Dermis microvascular lymphatic vessel endothelial cell (primary cell): ENCODE measurements at places on chromosomes 16 and 17. TPM values are rescaled to one million over a fixed set of nuclear protein-coding genes. Genes with fewer than 3 reads are reported as not detected.

The FBXL16 gene
- under 0.01 TPM in 2 replicates for total RNA-seq

The AIPL1 gene
- total RNA-seq = not detected in 2 replicates

The STH gene
- not detected in 2 replicates for total RNA-seq

The ZFPM1 gene
- total RNA-seq = 0.64 and 1.6 TPM in 2 replicates

The DOC2B gene
- total RNA-seq = 10.5 and 28.8 TPM in 2 replicates

The KRT20 gene
- total RNA-seq = not detected in 2 replicates

The CCDC92B gene
- not detected in 2 replicates for total RNA-seq

The HOXB3 gene
- 1.9 and 4.8 TPM in 2 replicates for total RNA-seq

The CCDC144A gene
- total RNA-seq = 0.77 and 2.5 TPM in 2 replicates

The MYH3 gene
- total RNA-seq = under 0.01 and 0.25 TPM in 2 replicates

The LGALS9 gene
- total RNA-seq = 26.1 and 69.7 TPM in 2 replicates

DNA sequence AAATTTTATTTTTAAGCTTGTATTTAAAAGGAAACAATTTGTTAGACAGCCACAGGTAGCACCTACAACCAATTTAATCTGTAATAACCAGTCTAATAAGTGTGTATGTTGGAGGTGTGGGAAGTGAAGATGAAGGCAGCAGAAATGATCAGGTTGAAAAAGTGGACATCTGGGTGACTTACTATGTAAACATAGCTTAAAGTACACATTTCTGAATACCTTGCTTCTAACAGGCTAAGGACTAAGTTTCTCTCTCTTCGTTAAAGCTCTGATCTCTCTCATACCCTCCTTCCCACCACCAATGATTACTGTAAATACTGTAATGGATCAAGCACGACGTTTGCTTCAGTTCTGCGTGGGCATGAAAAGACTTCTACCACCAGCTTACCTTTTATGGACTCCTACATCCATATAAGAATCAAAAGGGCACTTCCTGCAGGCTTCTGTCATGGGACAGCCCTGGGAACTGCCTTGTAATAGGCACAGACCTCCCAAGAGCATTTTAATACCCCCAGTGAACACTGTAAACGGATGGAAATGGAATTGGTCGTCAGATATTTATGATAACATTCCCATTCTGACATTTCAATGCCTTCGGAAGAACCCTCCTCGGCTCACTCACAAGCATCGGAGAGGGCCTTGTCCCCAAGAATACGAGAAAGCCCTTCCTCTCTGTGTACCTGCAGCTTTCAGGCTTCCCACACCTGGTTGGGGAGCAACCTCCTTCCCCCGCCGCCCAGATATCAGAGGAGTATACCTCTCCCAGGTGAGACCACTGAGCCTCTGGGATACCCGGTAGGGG is 700 bp downstream of the CCDC43 start:
- no peak for DNase-seq

GRCh38 chr17:29444589-29444988 is 54.4 kb downstream of the TAOK1 start:
- DNase-seq = peak; percentile 50

- DNase-seq = no peak
These were observed 62.5 kb downstream of the EMP2 start for GRCh38 chr16:10517868-10518267.

GRCh38 chr17:11643851-11644250 is 45.6 kb downstream of the DNAH9 start:
- no peak for DNase-seq

- no peak for DNase-seq
These were observed 436 bp downstream of the PHB1 start for GRCh38 chr17:49414271-49414621.

- DNase-seq = no peak
These were observed 4.7 kb upstream of the PIK3R6 start for GRCh38 chr17:8872036-8872704.

DNA sequence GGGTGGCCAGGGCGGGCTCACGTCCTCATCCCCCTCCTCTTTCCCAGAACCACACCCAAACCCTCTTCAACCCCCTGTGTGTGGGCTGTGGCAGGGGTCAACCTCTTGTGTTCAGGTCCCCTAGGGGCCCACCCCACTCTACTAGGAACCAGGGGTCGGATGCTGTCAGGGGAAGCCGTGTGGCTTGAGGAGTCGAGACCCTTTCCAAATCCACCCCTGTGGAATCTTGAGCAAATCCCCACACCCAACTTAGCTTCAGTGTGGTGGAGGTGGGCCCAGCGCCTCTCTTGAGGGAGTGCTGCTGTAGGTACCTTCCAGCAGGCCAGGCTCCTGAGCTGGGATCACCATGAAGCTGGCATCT is 121.5 kb downstream of the MRM1 start:
- DNase-seq = no peak

DNA sequence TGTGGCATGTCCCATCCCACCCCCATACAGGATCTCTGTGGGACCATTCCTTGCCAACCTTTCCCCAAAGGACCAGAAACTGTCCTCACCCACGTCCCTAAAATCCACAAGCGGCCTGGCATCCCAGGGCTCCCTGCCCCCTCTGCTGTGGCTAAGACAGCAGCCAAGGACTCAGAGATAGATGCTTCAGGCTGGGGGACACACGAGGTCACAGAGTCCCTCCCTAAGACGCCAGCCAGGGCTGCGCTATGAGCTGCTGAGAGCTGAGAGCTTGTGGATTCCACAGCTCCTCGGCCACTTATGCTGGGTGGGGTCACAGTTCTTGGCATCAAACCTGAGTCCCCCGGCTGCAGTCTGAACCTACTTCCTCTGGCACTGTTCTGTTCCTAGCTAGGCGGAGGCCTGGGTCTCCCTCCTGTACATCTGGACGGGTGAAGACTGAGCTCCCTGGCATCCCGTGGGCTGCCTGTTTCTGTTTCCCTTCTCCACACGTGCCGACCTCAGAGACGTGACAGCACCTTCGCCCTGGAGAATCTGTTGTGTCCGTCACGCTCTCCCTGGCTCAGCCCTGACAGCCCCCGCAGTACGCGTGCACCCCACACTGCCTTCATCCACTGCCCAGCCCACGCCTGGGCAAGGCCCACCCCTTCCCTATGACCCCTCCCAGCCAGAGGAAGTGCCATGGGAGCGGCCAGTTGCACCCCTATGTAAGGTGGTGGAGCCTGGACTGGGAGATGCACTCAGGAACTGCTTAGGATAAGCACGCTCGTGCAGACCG is 61.2 kb downstream of the ENGASE start:
- no peak for DNase-seq

DNA sequence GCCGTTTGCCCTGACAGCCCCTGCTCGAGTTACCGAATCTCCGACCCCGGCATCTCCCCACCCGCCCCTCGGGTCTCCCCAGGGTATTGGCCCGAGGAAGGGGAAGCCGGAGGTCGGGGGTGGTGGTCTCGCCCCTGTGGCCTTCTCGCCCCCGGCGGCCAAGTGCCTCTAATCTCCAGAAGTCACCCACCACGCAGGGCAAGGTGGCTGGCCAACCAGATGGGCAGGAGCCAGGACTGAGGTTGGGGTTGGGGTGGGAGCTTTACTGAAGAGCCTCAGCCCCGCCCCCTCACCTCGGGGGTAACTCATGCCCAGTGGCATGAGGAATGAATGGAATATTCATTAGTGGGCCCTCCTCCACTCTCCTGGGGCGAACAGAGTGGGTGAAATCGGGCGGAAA is 637 bp downstream of the DHRS11 start:
- DNase-seq = peak; percentile 28

- no peak for DNase-seq
These were observed 5.8 kb downstream of the ARHGEF15 start for GRCh38 chr17:8315764-8316217.

- no peak for DNase-seq
These were observed 65.3 kb downstream of the HS3ST3B1 start for GRCh38 chr17:14366199-14366598.

GRCh38 chr17:76408037-76408849 is 23.8 kb downstream of the SPHK1 start:
- DNase-seq = no peak

- DNase-seq = peak; percentile 53
These were observed 572 bp downstream of the MPG start for GRCh38 chr16:78444-79150.

GRCh38 chr17:13523164-13523563 is 78.6 kb downstream of the HS3ST3A1 start:
- DNase-seq = no peak

DNA sequence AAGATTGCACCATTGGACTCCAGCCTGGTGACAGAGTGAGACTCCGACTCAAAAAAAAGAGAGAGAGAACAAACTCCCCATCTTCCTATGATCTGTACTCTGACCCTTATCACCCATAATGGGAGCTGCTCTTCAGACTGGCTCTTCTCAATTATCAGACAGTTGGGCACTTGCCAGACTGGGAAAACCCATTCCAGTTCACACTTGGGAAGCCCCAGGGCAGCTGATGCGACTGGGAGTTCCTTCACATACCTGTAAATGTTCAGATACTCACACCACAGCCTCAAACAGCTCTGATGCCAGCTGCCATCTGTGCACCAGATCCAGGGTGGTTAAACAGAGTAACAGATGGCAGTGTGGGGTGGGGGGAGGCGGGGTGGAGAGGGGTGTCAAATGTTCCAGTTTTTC is 23.8 kb upstream of the TMEM101 start:
- DNase-seq = no peak

- no peak for DNase-seq
These were observed 3.4 kb downstream of the NOG start for GRCh38 chr17:56596691-56597494.

DNA sequence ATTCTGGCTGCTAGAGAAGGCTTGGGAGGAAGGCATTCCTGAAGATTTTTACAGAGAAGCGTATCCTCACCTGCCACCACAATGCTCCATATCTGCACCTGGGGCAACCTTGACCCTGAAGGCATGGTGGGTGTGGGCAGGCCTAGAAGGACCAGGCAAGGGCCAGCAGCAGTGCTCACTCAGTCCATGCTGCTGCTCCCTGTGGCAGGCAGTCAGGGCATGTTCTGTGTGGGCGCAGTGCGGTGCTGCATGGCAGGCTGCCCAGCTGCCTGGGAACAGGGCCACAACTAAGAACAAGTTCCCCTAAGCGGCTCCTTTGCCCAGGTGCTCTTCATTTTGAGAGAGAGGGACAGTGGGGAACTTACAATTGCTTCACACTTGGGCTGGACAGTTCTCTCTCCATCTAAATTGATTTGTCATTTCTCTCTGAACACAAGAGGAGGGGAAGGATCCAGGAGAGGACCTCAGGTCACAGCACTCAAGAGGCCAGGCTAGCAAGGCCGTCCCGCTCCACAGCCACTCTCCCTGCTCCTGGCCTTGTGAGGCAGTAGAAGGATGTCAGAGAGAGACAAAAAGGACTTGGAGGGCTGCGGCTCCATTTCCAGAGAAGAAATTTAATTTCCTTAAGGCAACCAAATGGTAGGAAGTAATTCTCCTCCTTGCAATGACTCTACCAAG is 158.8 kb downstream of the AATF start:
- no peak for DNase-seq

GRCh38 chr17:9170853-9171252 is 149.5 kb downstream of the NTN1 start:
- DNase-seq = no peak

- peak; percentile 93 for DNase-seq
These were observed 264.2 kb downstream of the SEC14L1 start for GRCh38 chr17:77404812-77405581.

DNA sequence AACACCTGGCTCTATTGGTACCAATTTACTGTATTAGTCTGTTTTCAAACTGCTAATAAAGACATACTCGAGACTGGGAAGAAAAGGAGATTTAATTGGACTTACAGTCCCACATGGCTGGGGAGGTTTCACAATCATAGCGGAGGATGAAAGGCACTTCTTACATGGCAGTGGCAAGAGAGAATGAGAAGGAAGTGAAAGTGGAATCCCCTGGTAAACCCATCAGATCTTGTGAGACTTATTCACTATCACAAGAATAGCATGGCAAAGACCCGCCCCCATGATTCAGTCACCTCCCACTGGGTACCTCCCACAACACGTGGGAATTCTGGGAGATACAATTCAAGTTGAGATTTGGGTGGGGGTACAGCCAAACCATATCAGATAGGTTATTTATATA is 22.6 kb upstream of the GOSR1 start:
- DNase-seq = no peak

GRCh38 chr16:47371271-47372014 is 89.4 kb downstream of the ITFG1 start:
- no peak for DNase-seq

DNA sequence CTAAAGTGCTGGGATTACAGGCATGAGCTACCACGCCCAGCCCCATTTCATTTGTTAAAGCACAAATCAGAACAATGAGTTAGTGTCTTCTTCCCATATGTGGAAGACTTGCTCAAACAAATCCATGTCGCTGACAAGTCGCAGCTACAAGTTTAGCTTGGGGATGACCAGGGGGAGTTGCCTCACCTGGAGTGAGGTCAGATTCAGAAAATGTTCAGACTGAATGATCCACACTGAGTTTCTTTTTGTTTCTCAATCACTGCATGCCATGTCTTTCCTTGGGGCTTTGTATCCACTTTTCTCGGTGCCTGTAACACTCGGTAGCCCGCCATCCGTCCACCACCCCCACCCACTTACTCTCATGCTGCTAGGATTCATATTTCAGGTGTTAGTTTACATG is 437.3 kb upstream of the DYNLRB2 start:
- no peak for DNase-seq

DNA sequence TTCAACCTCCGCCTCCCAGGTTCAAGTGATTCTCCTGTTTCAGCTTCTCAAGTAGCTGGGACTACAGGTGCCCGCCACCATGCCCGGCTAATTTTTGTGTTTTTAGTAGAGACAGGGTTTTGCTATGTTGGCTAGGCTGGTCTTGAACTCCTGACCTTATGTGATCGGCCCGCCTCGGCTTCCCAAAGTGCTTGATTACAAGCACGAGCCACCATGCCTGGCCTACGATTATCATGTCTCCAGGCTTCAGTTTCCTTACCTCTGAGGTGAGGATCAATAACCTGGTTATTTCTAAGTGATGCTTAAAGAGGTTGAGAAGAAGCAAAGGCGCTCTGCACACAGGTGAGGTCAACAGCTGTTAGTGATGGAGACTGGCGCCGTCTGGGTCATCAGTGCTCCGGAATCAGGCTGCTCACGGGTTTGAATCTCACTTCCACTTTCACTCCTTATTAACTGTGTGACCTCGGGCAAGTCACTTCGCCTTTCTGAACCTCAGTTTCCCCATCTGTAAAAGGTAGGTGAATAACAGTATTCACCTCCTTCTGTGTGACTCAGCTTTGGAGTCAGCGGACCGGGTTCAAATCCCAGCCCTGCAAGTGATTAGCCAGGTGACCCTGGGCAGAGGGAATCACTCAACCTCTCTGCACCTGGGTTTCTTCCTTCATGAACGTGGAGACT is 745 bp upstream of the ABCC1 start:
- no peak for DNase-seq

DNA sequence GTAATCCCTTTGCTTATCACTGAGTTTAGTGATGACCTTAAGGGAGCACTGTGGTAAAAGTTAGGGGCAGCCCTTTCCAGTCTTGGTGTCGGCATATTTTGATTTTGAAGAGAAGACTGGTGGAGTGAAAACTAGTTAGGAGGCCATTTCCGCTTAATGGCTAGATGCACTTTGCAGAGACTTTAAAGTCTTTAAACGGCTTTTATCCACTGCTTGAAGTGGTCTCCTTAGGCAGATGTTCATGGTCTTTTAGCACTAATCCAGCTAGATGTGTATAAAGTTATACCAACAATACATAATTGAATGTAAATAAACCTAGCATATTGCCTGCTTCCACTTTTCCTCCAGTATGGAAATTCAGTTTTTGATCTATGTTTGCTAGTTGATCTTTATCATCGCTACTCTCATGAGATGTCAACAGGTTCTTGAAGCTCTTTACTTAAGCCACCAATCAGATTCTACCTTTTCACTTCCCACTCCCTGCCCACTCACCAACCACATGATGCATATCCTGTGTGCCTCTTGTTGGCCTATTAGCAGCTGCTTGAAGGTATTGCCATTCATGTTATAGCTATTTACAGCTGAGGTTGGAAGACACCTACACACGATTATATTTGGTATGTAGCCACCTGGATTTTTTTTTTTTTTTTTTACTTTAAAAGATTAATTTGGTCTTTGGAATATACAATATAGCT is 132.0 kb downstream of the NLK start:
- no peak for DNase-seq
